ENCODE measurements at places on chromosomes 6 and 20.
A peak's percentile ranks its signal among the peaks of the same experiment; 100 is the strongest.

- no peak for DNase-seq
Measured at GRCh38 chr6:166658792-166659150, 31.7 kb upstream of the RPS6KA2 start.

- DNase-seq: no peak
Measured at GRCh38 chr6:53327017-53327395, 21.7 kb downstream of the ELOVL5 start.

- peak; percentile 12 for DNase-seq
Measured at GRCh38 chr6:119536666-119537065, 187.1 kb upstream of the MAN1A1 start.

- no peak for DNase-seq
Measured at GRCh38 chr20:62063981-62064769, 1.5 kb downstream of the TAF4 start.

- no peak for DNase-seq
Measured at GRCh38 chr6:76697585-76697984, 625.1 kb upstream of the IMPG1 start.

DNA sequence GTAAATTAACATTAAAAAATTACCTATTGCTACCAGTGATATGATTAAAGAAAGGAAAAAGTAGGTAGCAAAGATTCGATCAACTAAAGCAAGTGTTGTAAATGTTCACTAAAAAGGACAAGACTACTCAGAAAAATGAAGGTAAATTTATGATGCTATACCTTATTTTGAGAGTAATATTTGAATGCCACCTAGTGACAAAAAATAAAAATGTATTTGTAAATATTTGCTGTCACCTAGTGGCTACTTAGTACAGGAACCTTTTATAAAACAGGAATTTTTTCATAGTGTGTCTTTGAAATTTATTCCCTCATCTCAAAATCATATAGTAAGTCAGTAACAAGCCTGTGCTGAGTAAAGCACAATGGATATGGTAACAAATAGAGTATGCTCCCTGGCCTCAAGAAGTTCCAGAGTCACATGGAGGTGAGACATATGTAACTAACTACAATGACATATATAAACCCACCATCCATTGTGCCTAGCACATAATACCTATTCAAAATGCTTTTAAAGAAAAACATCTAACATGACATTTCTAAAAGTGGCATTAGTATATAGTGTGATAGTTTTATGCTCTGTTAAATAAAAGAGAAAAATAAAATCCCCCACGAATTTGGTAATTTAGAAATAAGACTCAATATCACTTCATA is 193.1 kb upstream of the SIM1 start:
- peak; percentile 30 for DNase-seq

- DNase-seq: peak; percentile 89
Measured at GRCh38 chr20:46400253-46400652, 6.2 kb downstream of the ELMO2 start.

DNA sequence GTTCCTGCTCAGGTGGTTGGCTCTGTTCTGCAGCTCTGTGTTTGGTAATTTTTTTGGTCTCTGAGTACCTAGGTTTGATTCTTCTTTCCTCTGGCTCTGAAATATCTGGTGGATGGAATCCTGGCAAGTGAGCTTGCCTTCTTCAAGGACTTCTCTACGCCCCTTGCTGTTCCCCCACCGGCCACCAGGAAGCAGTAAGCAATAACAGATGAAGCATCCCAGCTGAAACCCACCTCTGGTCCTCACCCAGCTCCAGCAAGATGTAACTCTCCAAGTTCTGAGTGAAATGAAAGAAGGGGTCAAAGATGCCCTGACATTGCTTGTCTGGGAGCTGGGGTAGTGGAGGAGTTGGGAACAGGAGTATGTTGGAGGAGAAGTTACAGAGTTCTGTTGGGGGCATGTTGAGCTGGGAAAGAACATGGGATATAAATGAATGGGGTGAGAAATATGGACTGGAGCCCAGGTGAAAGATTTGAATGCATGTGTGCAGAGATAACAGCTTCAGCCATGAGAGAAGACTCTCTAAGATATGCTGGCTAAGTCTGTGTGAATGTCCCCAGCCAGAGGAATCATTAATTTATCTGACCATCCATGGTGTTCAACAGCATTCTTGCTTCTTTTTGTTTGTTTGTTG is 51.3 kb upstream of the GLP1R start:
- peak; percentile 21 for DNase-seq

All from MV-4-11 (cell line).